ENCODE measurements at places on chromosomes 2 and 18. TPM values are rescaled to one million over a fixed set of nuclear protein-coding genes. Genes with fewer than 3 reads are reported as not detected.

NR4A2 gene
- total RNA-seq = 0.67 TPM

VSNL1 gene
- total RNA-seq = not detected

CCDC74B gene
- 0.85 TPM for total RNA-seq

CD8B gene
- total RNA-seq = not detected
